DND-41 (cell line): ENCODE measurements at places on chromosomes 12 and 14.

DNA sequence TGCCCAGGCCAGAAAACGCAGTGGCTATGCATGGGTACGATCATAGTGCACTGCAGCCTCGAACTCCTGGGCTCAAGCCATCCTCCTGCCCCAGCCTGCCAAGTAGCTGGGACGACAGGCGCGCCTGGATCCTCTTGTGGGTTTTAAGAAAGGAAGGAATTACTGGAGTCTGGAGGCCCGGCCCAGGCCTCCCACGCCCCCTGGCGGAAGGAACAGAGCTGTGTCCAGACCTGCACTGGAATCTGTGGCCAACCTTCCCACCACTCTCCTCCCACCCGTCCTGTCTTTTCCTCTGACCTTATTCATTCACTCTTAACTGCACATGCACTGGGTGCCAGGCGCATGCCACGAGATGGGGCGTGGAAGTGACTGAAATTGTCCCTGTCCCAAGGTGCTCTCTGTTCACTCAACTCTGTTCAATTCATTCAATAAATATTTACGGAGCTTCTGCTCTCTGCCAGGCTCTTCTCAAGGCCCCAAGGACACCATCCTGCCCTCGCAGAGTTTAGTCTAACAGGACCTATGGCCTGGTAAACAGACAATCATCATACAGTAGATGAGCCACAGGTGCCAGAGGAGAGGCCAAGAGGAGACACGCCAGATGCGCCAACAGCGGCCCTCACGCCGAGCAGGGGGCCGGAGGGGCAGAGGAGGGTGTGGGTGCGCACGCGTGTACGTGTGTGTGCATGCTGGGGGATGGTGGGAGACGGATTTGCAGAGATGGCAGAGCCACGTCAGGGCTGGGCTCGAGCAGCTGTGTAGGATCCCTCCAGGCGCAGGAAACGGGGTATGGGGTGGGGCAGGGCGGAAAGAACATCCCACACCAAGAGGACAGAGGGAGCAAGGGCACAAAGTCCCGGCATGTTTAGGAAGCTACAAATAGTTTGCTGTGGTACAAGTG, 13.7 kb upstream of the TMEM106C start:
- peak; percentile 49 for DNase-seq

DNA sequence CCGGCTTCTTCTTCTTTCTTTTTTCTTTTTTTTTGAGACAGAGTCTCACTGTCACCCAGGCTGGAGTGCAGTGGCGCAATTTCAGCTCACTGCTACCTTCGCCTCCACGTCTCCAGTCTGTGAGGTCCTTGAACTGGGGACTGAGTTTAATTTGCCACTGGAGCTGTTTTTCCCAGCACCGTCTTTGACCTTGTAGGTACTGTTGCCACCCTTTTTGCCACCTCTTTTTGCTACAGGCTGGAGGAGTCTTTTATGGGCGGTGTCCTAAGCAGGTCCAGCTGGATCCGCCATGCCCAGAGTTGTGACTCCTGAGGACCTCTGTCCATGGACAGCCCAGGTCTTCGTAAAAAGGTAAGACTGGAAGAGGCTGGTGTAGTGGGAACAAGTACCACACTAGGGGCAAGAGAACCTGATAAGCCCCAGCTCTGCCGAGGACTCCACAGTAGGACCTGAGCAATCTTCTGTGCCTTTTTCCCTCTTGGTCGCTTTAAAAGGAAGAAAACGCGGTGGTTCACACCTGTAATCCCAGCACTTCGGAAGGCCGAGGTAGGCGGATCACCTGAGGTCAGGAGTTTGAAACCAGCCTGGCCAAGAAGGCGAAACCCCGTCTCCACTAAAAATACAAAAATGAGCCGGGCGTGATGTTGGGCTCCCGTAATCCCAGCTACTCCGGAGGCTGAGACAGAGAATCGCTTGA, 946 bp downstream of the RNU4-2 start:
- no peak for DNase-seq

DNA sequence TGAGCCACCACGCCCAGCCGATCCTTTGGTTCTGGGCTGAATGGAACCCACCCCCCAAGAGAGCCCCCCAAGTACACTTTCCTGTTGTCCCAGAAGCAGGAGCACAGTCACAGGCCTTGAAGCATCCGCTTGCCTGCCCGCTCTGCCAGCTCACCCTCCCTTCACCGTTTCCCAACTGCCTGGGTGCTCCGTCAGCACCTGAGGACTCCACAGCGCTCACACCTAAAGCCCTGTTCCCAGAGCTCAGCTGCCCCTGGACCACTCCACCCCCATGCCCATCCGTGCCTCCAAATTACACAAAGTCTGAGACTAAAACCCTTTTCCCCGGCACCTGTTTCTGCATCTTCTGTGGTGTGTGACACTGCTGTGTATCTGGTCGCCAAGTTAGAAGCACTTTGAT, 44.3 kb upstream of the TRAF3 start:
- DNase-seq: no peak

GRCh38 chr12:53862831-53863230, 75.8 kb upstream of the HOXC13 start:
- no peak for DNase-seq

- DNase-seq: peak; percentile 66
These were observed 3.6 kb upstream of the CLEC4E start for GRCh38 chr12:8544295-8544694.
